ENCODE measurements at places on chromosomes 1 and 21. TPM values are rescaled to one million over a fixed set of nuclear protein-coding genes. Genes with fewer than 3 reads are reported as not detected.

DNA sequence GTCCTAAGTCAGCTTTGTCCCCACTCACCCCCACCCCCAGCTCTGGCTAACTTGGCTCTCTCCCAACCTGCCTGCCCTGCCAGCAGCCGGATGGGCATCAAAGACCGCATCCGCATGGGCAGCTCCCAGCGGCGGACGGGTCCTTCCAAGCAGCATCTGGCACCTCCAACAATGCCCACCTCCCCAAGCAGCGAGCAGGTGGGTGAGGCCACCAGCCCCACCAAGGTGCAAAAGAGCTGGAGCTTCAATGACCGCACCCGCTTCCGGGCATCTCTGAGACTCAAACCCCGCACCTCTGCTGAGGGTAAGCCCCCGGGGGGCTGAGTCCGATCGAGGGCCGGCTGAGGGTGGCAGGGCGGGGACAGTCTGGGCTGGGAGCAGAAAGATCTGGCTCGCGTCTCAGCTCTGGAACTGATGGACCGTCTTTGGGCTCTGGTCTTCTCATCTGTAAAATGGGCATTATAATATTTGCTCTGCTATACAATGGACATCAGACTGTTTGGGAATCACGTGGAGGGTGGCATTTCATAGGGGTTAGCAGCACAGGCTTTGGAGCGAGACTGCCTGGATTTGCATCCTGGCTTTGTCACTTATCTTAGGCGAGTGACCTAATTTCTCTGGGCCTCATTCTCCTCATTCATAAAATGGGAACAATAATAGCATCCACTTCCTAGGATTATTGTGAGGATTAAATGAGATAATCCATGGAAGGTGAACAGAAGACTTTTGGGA is 31.0 kb downstream of the CITED4 start:
- H3K27ac ChIP-seq = no peak overlapping the region
- peaks cover 9% of the 10 kb centered on the region for H3K27me3 ChIP-seq
- H3K4me3 ChIP-seq = no peak overlapping the region
- no peaks in the 10 kb centered on the region for H3K36me3 ChIP-seq
- H3K4me1 ChIP-seq = no peaks in the 10 kb centered on the region

- H3K4me1 ChIP-seq = peaks cover 9% of the 10 kb centered on the region
- H3K27me3 ChIP-seq = peaks cover 37% of the 10 kb centered on the region
- DNase-seq = peak; percentile 0
- H3K27ac ChIP-seq = no peak overlapping the region
These were observed 482 bp downstream of the GRIK1 start for GRCh38 chr21:29939104-29939923.

CLDN17 gene
- total RNA-seq = not detected

DNA sequence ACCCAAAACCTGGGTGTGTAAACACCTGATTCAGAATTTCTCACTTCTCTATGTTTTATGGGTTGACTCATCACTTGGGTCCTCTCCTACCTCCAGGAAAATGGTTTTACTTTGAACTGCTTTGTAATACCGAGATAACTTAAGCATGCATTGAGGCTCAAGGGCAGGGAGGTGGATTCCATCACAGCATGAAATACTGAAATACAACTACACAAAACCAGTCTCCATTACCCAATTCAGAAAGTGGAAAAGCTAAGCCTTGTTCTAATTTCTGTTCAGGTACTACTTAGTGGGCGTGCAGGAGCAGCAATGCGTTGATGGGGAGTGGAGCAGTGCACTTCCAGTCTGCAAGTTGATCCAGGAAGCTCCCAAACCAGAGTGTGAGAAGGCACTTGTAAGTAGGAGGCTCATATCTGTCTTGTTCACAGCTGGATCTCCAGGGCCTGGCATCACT is 6.1 kb upstream of the C4BPA start:
- H3K36me3 ChIP-seq = no peaks in the 10 kb centered on the region
- no peak overlapping the region for H3K4me3 ChIP-seq
- H3K4me1 ChIP-seq = no peaks in the 10 kb centered on the region
- no peak for DNase-seq
- H3K27ac ChIP-seq = no peak overlapping the region
- H3K27me3 ChIP-seq = peaks cover 4% of the 10 kb centered on the region

DNA sequence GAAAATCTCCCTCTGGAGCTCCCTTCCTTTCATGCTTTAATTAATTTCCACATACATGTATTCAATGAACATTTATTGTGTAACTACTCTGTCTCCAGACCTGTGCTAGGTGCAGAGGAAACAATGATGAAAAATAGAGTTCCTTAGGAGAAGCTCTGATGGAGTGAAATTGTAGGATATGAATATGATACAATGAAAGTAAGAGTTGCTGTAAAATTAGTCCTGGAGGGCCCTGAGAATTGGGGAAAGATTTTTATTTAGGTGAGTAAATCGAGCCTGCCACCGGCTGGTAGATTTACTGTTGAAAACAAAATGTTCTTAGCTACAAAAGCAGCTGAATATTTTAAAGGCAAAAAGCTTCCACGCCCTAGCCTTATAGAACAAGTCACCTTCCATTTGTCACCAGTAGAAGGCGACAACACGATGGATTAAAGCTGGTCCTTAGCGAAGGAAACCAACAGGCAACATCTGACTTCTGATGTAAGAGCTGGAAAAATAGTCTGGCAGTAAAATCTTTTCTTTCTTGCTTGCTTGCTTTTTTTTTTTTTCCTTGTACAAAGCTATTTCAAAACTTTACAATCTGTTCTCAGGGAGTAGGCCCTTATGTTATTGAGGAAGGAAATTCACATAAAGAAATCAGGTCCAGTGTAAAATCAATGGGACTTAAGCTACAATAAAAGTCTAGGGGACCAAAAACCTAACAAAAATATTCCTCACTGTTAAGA is 82.0 kb upstream of the ROR1 start:
- H3K4me3 ChIP-seq = no peak overlapping the region
- H3K27ac ChIP-seq = no peak overlapping the region
- H3K27me3 ChIP-seq = peaks cover 6% of the 10 kb centered on the region
- DNase-seq = peak; percentile 79
- peaks cover 4% of the 10 kb centered on the region for H3K4me1 ChIP-seq

All from astrocyte (in vitro differentiated cells and primary cell).